HFFc6 (cell line): ENCODE measurements at places on chromosomes 11 and 22. TPM values are rescaled to one million over a fixed set of nuclear protein-coding genes. Genes with fewer than 3 reads are reported as not detected.

ANKK1 gene
- not detected in 3 replicates for total RNA-seq

- no peak for DNase-seq
- no peak overlapping the region for H3K4me3 ChIP-seq
- no peak overlapping the region for H3K27ac ChIP-seq
- H3K36me3 ChIP-seq, result no peaks in the 10 kb centered on the region
Observed at GRCh38 chr11:129317571-129317970, 58.1 kb upstream of the BARX2 start.

DNA sequence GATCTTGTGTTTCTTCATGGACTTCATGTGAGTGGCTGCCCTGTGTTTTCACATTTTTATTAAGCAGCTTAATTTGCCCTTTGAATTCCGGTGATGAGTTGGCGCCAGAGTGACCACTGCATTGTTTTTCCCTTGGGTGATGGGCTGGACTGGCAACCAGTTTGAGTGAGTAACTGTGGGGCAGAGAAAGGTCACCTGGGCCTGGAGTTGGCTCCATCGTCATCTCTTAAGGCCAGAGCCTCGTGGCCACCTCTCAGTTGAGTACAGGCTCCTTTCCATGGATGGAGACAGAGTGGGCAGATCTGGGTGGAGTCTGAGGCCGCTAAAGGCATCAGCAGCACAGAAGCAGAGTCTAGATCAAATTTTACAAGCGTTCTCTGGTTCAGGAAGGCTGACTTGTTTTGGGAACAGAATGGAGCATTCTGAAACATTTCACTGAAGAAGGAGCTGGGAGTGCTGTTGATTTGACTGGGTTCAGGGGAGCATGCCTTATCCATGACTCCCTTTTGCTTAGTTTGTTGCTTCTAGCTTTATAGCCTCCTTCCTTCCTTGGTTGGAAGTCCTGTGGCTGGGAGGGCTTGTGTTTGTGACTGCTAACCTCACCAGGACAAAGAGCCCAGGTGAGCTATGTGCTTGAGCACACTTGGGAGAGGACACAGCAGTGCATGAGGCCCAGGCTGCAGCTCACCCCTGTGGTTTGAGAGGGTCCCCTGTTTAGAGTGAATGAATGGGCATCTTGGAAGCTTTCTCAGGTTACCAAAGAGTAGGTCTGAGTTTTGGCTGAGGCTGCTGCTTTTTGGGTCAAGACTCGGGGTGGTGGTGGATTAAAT is 7.8 kb downstream of the BCR start:
- no peaks in the 10 kb centered on the region; the same call in 1 of the 2 replicates for H3K27me3 ChIP-seq
- peaks cover 41% of the 10 kb centered on the region for H3K4me1 ChIP-seq
- H3K36me3 ChIP-seq, result peaks cover 6% of the 10 kb centered on the region
- no peak for DNase-seq

DNA sequence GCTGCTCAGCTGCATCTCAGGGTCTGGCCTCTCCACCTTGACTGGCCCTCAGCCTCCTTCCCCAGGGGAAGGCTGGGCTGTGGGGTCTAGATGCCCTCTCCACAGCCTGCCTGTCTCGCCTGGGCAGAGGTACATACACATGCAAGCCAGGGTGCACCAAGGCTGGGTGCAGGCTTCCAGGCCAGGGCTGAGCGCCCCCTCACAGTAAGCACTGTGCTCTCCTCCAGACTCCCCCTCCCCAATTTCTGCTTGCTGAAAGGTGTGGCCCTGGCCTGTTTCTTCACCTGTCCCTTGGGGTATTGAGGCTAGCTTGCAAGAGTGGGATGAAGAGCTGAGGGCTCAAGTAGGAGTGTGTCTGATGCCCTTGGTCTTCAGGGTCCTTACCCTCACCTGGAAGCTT is 22.5 kb downstream of the RELT start:
- H3K27me3 ChIP-seq, result peaks cover 10% of the 10 kb centered on the region
- no peak for DNase-seq
- peaks cover 22% of the 10 kb centered on the region for H3K4me1 ChIP-seq
- no peak overlapping the region for H3K4me3 ChIP-seq
- H3K36me3 ChIP-seq, result no peaks in the 10 kb centered on the region
- H3K27ac ChIP-seq, result peak overlapping the region; percentile 47; the same call in 1 of the 2 replicates
